ENCODE measurements at places on chromosomes 2 and 18. TPM values are rescaled to one million over a fixed set of nuclear protein-coding genes. Genes with fewer than 3 reads are reported as not detected.

- DNase-seq, result no peak
These were observed 22.9 kb downstream of the DARS1 start for GRCh38 chr2:135962366-135963123.

GRCh38 chr2:9663008-9663879, 32.4 kb upstream of the YWHAQ start:
- DNase-seq, result no peak

DNA sequence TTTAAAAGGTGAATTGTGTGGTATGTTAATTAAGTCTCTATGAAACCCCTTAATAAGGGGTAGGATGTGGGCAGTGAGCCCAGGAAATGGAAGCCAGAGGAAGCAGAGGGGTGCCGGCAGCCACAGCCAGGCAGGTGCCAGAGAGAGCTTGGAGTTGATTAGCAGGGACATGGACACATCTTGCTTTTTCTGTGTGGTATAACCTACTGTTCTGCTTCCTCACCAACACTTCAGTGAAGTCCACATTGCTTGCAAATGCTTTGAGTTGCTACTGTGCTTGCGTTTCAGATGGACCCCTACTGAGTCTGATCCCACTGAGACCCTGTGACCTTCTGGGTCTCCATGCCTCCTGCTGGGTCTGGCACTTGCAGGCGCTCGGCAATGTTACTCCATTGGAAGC, 30.3 kb upstream of the ARHGEF4 start:
- DNase-seq, result no peak

Gene BOLL
- polyA plus RNA-seq, result not detected

Gene FSIP2
- polyA plus RNA-seq, result 0.48 TPM

Gene HOXD12
- polyA plus RNA-seq, result not detected
